ENCODE measurements at places on chromosomes 5 and 9.

DNA sequence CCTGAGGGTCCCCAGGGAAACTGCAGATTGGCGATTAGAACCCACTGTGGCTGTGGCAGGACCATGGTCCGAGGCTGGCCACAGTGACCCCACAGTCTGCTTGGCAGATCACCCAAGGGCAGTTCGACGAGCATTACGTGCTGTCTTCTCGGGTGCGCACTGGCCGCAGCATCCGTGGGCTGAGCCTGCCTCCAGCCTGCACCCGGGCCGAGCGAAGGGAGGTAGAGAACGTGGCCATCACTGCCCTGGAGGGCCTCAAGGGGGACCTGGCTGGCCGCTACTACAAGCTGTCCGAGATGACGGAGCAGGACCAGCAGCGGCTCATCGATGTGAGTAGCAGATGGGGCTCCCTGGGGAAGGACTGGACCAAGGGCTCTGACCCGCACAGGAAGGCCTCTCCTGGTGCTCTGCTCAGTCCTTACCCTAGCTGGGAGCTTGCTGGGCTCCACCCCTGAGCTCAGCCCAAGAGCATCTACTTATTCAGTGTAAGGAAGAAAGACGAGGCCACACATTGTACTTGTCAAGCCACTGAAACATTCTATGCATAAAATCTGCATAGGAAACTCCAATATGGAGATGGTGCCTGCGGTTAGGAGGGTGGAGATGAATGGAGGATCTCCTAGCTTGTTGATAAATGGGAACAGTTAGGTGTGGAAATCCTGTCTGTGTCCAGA, 21.9 kb downstream of the CKMT2 start:
- H3K4me3 ChIP-seq, result no peak overlapping the region
- H3K27me3 ChIP-seq, result no peaks in the 10 kb centered on the region
- no peak overlapping the region for H3K27ac ChIP-seq
- no peaks in the 10 kb centered on the region for H3K4me1 ChIP-seq
- DNase-seq, result no peak

DNA sequence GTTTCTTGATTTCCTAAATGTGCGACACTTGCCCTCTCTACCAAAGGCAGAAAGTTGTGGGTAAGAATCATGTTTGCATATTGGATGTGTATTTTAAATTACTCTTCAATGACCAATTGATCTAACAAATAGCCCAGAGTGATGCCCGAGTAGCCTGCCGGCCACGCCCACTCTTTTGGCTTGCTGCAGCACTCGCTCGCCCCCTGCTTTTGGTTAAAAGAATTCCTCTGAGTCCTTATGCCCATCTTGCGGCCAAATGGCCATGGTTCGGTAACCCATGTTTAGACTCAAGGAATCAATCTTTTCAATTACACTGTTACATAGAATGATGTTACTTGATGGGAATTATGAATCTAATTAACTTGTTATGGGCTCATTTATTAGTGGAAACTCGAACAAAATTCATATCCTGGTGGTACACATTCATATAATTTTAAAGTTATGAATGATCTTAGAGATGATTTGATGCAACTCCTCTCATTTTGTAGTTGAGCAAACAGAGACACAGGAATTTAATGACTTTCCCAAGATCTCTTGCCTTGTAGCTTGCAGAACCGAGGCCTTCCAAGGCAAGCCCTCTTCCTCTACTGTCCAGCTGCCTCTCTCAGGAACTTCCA, 36.5 kb downstream of the PPIC start:
- H3K27ac ChIP-seq, result no peak overlapping the region
- no peak for DNase-seq
- H3K27me3 ChIP-seq, result no peaks in the 10 kb centered on the region
- H3K36me3 ChIP-seq, result no peaks in the 10 kb centered on the region
- no peak overlapping the region for H3K4me3 ChIP-seq

DNA sequence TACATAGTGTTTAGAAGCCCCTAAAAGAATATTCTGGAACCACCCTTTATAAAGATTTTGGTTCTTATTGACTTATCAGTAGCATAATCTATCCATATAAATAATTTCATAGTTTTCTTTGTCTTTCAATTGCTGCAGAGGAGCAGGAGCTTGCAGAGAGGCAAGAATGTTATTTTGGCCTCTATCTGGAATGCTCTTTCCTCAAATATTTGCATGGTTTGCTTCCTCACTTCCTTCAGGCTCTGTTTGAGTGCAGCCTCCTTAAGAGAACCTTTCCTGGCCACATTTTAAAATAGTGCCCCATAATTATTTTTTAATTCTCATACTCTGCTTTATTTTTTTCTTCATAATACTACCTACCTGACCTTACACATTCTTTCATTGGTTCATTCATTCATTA, 1.5 kb downstream of the C5 start:
- no peaks in the 10 kb centered on the region for H3K36me3 ChIP-seq
- H3K4me3 ChIP-seq, result no peak overlapping the region
- no peak overlapping the region for H3K27ac ChIP-seq
- no peaks in the 10 kb centered on the region for H3K27me3 ChIP-seq
- no peaks in the 10 kb centered on the region for H3K4me1 ChIP-seq

- H3K36me3 ChIP-seq, result no peaks in the 10 kb centered on the region
- no peaks in the 10 kb centered on the region for H3K4me1 ChIP-seq
These were observed 14.3 kb upstream of the TEK start for GRCh38 chr9:27094640-27095298.

- H3K4me1 ChIP-seq, result no peaks in the 10 kb centered on the region
- no peak overlapping the region for H3K4me3 ChIP-seq
- no peak for DNase-seq
These were observed 3.6 kb downstream of the CEP78 start for GRCh38 chr9:78239506-78239905.

DNA sequence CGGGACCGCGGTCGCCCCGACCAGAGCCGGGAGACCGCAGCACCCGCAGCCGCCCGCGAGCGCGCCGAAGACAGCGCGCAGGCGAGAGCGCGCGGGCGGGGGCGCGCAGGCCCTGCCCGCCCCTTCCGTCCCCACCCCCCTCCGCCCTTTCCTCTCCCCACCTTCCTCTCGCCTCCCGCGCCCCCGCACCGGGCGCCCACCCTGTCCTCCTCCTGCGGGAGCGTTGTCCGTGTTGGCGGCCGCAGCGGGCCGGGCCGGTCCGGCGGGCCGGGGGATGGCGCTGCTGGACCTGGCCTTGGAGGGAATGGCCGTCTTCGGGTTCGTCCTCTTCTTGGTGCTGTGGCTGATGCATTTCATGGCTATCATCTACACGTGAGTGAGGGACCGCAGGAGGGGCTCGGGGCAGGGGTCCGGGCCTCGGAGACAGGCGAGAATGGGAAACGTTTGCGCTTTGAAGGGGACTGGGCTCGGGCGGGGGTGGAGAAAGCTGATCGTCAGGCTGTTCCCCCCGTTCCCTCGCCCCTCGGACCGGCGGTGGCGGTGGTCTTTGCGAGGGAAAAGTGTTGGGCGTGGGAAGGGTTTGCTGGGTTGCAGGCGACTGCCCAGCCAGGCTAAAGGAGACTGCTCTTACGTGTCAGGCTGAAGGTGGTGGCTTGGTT, 457 bp downstream of the UGCG start:
- H3K4me3 ChIP-seq, result peak overlapping the region; percentile 94
- peak overlapping the region; percentile 96 for H3K27ac ChIP-seq
- peak; percentile 29 for DNase-seq

DNA sequence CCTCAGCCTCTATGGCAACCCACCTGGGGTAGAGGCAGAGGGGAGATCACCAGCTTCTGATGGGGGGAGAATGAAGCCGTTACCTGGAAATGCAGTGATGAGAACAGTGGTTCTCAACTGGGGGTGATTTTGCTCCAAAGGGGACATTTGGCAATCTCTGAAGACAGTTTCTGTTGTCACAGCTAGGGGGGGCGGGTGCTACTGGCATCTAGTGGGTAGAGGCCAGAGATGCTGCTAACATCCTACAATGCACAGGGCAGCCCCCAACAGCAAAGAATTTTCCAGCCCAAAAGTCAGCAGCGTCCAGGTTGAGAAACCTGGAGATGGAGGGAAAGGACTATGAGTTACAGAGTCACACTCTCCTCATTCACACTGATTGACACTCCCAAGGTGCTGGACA, 84.5 kb downstream of the FGF1 start:
- H3K4me1 ChIP-seq, result no peaks in the 10 kb centered on the region
- H3K27ac ChIP-seq, result peak overlapping the region; percentile 31
- no peak for DNase-seq
- H3K4me3 ChIP-seq, result no peak overlapping the region
- H3K27me3 ChIP-seq, result no peaks in the 10 kb centered on the region

DNA sequence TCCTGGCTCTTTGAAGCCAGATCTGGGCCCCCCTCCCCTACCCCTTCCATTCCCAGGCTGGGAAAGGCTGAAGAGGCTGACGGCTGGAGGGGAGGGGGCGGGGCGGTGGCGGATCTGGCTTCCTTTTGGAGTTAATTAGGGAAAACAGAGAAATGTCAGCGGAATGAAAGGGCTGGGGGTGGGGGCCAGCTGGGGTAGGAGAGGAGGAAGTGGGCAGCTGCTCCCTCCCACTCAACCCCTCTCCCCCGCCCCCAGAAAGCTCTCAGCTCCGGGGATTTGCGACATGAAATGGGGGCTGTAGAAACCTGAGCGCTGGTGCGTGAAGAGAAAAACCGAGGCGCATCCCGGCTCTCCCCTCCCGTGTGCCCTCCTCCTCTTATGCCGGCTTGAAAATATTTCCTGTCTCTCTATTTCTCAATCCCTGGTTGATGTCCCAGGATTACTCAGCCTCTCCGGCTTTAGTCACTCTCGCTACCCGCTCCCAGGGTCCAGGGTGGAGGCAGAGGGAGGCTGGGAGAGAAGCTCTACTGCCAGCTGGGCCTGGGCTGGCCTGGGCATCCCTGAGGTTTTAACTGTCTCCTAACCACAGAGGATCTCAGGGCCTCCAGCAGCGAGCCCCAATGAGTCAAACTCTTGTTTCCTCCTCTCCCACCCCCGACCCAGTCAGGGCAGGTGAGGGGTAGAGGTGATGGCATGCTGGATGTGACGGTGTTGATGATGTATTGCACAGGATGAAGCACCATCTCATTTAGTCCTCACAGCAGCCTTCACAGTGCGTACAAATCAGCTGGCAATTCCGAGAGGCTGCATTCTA, 20.1 kb downstream of the PCDHGC5 start:
- no peak for DNase-seq
- peaks cover 5% of the 10 kb centered on the region for H3K4me1 ChIP-seq
- H3K4me3 ChIP-seq, result peak overlapping the region; percentile 41
- H3K27me3 ChIP-seq, result no peaks in the 10 kb centered on the region
- peak overlapping the region; percentile 87 for H3K27ac ChIP-seq
- no peaks in the 10 kb centered on the region for H3K36me3 ChIP-seq

GRCh38 chr5:167961731-167962130, 329.7 kb upstream of the WWC1 start:
- H3K27ac ChIP-seq, result no peak overlapping the region
- no peaks in the 10 kb centered on the region for H3K4me1 ChIP-seq
- DNase-seq, result no peak
- H3K4me3 ChIP-seq, result no peak overlapping the region

- no peak for DNase-seq
- H3K4me3 ChIP-seq, result no peak overlapping the region
- H3K27ac ChIP-seq, result no peak overlapping the region
- no peaks in the 10 kb centered on the region for H3K27me3 ChIP-seq
- H3K36me3 ChIP-seq, result no peaks in the 10 kb centered on the region
- H3K4me1 ChIP-seq, result no peaks in the 10 kb centered on the region
These were observed 99.0 kb downstream of the MEGF10 start for GRCh38 chr5:127389601-127390000.

- H3K4me3 ChIP-seq, result no peak overlapping the region
- H3K27ac ChIP-seq, result no peak overlapping the region
- DNase-seq, result no peak
- H3K4me1 ChIP-seq, result no peaks in the 10 kb centered on the region
- H3K27me3 ChIP-seq, result no peaks in the 10 kb centered on the region
These were observed 68.5 kb upstream of the RAI14 start for GRCh38 chr5:34587355-34588241.

DNA sequence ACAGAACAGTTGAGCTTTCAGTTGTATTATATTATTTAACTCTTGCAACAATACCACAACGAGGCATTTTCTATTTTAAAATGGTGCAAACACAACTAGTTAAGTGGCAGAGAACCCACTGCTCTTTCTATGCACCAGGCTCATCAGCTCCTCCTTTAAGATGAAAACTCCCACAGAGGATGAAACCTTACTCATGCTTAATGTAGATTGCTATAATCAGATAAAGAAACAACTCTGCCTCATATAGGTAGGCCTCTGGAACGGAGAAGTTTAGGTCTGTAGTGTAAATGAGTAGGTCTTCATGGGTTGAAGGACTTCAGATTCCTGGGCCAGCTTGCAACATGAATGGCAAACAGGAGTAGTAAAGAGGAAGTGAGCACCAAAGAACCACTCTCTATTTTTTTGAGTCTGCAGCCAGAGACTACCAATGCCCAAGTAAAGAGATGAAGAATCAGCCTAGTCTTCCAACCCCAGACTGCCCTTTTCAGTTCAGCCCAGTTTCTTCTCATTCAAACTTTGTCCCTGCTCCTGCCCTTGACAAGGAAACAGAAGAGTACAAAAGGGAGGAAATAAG, 33.9 kb downstream of the HACD4 start:
- DNase-seq, result no peak
- H3K4me3 ChIP-seq, result no peak overlapping the region
- H3K36me3 ChIP-seq, result peaks cover 5% of the 10 kb centered on the region

- no peaks in the 10 kb centered on the region for H3K36me3 ChIP-seq
- no peaks in the 10 kb centered on the region for H3K4me1 ChIP-seq
- H3K4me3 ChIP-seq, result no peak overlapping the region
- no peak for DNase-seq
These were observed 44.3 kb downstream of the SMARCA2 start for GRCh38 chr9:2059274-2059929.

GRCh38 chr5:95600557-95600956, 19.3 kb upstream of the GPR150 start:
- no peak overlapping the region for H3K27ac ChIP-seq
- H3K36me3 ChIP-seq, result peaks cover 7% of the 10 kb centered on the region
- H3K27me3 ChIP-seq, result no peaks in the 10 kb centered on the region
- no peak for DNase-seq
- H3K4me3 ChIP-seq, result no peak overlapping the region
- H3K4me1 ChIP-seq, result no peaks in the 10 kb centered on the region

DNA sequence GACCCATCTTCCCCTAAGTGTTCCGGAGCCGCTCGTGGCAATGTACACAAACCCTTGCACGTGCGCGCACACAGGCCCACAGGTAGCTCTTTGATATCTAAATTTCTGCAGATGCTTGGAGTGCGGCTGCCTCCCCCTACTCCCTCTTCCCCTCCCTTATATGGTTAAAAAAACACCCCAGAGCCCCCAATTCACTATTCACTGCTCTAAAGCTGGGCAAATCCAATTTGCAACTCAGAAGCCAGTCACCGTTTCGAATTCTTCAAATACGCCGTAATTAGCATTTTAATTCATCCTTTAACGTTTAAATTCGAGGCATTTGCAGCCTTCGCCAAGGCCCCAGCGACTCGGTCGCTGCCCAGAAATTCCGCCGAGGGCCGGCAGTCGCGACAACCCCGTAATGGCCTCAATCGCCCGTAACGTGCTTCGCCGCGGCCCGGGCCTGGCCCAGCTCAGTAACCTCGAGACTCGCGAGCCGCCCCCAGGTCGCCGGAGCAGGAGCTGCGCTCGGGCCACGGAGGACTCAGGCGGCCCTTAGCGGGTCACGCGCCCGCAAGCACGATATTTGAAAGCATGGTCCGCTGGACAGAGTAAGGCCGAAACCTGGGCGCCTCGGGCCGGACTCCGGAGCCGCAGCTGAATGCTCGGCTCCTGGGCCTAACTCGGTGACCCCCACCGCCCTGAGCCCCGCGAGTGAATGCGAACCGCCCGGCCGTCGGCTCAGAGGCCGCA, 1.3 kb downstream of the IRX2 start:
- H3K36me3 ChIP-seq, result no peaks in the 10 kb centered on the region
- no peaks in the 10 kb centered on the region for H3K4me1 ChIP-seq
- no peak for DNase-seq
- H3K27me3 ChIP-seq, result peaks cover 3% of the 10 kb centered on the region
- H3K4me3 ChIP-seq, result peak overlapping the region; percentile 98

- peak; percentile 66 for DNase-seq
- peak overlapping the region; percentile 90 for H3K27ac ChIP-seq
- no peak overlapping the region for H3K4me3 ChIP-seq
These were observed 32.1 kb upstream of the HSD17B4 start for GRCh38 chr5:119420169-119420568.
